ENCODE measurements at places on chromosomes 2 and 18. TPM values are rescaled to one million over a fixed set of nuclear protein-coding genes. Genes with fewer than 3 reads are reported as not detected.

Gene LTBP1
- 46.1 TPM for total RNA-seq

DNA sequence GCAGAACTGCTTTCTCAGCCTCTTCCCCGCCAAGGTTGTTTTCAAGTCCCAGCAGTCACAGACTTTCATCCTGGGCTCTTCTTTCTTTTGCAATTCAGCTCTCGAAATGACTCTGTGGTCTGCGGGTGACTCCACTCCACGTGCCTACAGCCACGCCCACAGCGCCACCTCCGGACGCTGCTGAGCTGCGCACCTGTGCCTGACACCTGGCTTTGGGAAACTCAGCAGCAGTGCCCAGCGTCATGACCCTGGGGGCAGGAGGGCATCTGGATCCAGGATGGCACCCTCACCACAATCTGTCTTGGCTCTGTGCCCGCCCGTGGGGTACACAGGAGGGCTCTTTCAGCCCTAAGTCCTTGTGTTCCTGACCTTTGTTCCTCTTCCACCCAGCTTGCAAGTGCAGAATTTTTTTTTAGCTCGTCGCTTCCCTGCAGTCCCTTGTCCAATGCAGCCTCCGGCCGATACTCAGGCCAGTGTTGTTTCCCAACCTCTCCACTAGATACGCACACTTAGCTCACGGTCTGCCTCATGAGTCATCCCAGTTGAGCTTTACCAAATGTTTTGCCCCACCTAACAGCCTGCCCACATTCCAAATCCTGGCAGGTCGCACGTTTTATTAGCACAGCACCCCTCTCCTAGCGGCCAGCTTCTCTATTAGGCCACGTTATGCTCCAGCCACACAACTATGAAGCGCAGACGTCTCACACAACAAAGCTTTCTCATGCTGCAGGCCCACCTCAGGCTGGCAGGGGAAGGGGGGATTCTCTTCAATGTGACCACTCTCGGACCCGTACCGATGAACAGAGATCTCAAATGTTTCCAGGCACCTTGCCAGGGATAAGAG is 6.5 kb upstream of the CAPN10 start:
- H3K27ac ChIP-seq, result peak overlapping the region; percentile 63
- no peak overlapping the region for H3K4me3 ChIP-seq
- H3K36me3 ChIP-seq, result peaks cover 3% of the 10 kb centered on the region
- H3K27me3 ChIP-seq, result no peaks in the 10 kb centered on the region

DNA sequence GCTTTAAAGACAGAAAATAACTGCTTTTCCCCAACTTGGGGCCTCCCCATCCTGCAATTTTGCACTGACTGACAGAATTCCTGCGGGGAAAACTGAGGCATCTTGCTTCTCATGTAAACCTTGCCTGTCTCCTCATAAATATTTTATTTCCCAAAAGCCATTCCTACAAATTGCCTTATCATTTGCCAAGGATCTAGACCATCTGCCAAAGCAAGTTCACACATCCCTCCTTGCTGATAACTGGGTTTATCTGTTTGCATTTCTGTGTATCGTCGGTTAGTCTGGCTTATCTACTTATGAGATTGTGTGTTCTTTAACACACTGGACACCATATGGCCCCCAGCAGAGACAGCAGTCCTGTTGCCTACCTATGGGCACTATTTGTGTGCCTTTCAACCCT is 3.0 kb upstream of the CNGA3 start:
- H3K4me1 ChIP-seq, result no peaks in the 10 kb centered on the region
- no peak overlapping the region for H3K4me3 ChIP-seq
- H3K27ac ChIP-seq, result no peak overlapping the region
- H3K36me3 ChIP-seq, result no peaks in the 10 kb centered on the region
- DNase-seq, result no peak

Gene SRD5A2
- 5.3 TPM for total RNA-seq

GRCh38 chr18:51051105-51051712 is 21.2 kb downstream of the SMAD4 start:
- no peak overlapping the region for H3K27ac ChIP-seq
- H3K4me1 ChIP-seq, result no peaks in the 10 kb centered on the region
- peak; percentile 52 for DNase-seq
- peaks cover 6% of the 10 kb centered on the region for H3K36me3 ChIP-seq
- no peaks in the 10 kb centered on the region for H3K27me3 ChIP-seq

DNA sequence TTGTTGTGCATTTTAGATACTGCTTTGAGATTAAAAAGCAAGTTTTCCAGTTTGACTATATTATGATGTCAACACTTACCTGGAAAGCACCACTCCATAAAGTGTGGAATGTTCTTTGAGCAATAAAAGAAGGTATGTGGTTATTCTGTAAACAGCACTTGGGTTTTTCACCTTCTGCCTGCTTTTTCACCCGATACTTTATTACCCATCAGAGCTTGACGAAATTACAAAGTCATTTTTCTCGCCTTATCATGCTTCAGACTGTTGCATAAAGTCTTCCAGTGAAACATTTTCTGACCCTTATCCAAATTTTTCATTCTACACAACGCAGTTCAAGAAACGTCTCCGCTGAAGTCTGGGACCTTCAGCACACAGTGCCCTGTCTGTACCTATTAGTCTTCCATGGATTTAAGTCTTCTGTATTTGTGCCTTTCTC is 25.2 kb downstream of the CAB39 start:
- peak overlapping the region; percentile 79 for H3K27ac ChIP-seq
- no peaks in the 10 kb centered on the region for H3K27me3 ChIP-seq
- H3K36me3 ChIP-seq, result no peaks in the 10 kb centered on the region
- peaks cover 16% of the 10 kb centered on the region for H3K4me1 ChIP-seq

DNA sequence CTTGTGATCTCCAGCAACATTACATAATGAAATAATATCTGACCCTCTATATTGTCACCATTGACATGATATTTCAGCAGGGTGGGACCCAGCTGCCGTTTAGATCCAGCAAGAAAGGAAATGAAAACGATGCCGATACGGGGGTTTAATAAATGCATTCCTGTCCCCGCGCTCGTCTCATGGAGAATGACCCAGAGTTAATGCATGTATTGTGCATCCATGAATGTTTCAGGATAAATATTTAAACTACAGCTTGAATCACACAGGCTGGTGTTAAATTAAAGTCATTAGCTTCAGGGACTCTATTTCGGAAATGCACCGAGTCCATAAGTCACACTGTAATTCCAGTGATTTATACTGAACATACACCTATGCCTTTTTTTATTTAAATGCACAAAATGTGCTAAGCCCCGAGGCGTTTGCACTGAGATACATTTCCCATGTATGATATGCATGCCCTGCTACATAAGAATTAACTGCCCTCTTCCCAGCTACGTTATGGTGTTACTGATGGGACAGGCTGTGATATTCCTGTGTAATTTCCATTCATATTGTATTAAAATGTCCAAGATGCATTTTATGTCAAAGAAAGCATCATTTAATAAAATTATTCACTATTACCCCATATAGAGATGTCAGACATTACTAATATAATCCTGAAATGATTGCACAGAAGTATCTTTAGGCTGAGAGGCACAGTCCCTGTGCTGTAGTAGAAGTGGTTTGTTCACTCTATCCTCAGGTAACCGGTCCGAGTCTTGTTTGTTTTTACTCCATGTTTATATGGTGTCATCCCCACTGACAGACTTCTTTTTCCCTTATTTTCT is 109.3 kb upstream of the ZNF516 start:
- H3K27ac ChIP-seq, result no peak overlapping the region
- no peak overlapping the region for H3K4me3 ChIP-seq
- DNase-seq, result no peak

Measured in lung (tissue), 17 donors.